Right kidney (tissue), 9 donors: ENCODE measurements at places on chromosomes 13 and 19.

DNA sequence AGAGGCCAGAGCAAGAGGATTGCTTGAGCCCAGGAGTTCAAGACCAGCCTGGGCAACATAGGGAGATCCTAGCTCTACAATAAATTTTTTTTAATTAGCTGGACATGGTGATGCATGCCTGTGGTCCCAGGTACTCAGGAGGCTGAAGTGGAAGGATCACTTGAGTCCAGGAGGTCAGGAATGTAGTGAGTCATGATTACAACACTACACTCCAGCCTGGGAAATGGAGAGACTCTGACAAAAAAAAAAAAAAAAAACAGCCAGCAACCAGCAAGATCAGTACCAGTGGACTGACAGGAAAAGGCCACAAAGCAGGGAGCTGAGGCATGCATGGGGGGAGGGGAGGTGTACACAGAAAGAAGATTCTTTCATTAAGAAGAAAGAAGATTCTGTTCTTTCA is 52.7 kb upstream of the RFXAP start:
- DNase-seq = no peak

GRCh38 chr19:768424-768823 is 17.5 kb downstream of the MISP start:
- DNase-seq = no peak

DNA sequence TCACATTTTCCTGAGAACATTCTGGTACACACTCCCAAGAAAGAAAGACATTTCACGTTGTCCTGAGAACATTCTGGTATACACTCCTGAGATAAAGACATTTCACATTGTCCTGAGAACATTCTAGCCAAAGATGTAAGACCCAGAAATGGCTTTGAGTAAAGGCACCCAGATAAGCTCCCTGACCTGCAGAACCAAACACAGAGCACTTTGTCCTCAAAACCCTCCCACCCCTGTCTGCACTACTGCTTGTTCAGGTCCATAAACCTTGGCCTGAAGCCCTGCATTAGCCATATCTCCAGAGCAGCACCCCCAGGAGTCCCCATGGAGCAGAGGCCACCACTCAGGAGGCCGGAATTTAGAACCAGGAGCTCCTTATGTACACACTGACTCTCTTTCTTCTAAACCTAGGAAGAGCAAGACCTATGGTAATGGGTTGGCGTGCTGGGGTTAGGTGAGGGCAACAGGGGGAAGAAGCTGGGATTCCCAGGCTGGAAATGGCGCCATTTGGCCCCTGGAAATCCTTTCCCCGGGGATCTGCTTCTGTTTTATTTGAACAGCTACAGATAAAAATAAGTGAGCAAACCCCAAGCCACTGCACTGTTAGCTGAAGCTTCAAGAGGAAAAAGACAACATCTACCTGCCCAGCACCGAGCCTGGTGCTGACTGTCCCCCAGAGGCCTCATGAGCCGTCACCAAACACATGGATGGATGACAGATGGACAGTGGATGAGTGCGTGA is 13.7 kb downstream of the GAS6 start:
- DNase-seq = no peak

DNA sequence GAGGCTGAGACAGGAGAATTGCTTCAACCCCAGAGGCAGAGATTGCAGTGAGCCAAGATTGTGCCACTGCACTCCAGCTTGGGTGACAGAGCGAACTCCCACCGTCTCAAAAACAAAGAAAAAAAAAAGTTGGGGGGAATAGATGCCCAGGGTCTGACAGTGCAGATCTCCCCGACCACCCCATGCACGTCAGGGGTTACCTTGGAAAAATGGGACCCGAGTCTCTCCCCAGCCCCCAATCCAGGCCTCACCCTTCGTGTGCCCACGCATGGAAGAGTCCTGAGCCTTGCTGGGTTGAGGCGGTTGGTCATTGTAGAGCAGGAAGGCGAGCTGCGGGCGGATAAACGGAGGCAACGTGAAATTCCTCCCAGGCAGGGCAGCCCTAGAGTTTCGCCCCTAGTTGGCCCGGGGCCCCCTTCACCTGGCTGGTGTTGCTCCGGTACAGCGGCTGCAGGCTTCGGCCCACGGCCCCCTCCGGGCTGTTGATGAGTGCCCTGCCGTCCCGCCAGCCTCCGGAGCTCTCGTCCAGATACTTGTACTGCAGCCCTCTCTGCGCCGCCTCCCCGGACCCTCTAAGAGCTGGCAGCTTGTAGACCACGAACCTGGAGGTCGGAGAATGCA is 588 bp downstream of the DNASE2 start:
- DNase-seq = no peak

DNA sequence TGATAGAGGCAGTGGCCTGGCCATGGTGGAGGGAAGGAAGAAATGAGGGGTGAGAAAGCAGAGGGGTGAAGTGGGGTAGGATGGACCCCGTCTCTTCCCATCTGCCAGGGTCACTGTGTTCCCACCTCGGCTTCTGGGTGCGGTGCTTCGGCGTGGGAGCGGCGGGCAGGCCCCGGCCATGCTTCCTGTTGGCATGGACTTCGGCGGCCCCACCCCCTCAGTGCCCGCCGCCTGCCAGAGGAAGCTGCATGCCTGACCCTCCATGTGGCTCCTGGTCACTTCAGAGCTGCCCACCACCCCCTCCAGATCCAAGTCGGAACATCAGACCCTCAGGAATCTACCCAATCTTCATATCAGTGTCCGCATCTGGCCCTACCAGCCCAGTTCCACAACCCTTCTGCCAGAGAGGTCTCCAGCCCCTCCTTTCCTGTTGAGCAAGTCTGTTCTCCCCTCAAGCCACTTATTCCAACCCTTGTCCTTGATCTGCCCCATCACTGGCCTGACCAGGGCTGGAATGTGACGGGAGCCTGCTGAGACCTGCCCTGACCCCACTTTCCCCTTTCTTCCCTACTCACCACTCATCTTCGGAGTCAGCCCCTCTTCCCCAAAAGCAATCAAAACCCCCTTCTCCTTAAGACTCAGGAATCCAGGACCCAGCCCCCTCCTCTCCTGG is 1.5 kb downstream of the KCNN4 start:
- no peak for DNase-seq

DNA sequence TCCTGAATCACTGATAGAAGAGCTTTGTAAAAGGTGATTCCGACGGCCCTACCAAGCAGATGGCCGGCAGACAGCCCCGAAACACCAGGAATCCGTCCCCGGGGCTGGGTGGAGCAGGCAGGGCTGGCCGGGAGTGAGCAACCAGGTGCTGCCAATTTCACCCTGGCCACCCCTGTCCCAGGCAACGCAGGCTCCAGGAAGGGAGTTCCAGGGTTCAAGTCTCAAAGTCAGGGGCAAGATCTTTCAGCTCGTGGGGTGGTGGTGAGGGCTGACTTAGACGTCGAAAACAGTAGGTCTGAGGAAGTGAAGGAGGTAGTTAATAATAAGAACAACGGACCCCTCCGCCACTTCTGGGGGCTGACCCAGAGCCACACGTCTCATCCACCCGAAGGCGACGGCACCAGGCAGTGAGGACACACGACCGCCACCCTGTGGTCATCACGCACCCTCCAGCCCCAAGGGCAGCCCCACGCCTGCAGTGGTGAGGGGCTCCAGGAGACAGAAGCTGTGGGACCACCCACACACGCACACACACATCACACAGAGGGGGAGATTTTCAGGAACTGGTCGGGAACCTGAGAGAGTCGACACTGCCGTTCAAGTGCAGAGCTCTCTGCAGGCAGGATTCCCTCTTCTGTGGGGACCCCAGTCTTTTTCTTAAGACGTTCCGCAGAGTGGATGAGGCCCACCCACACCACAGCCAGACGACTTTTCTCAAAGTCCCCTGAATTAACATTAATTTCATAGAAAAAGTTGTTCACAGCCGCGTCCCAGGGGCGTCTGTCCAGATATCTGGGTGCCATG is 67.2 kb downstream of the SPACA7 start:
- DNase-seq = peak; percentile 60
